ENCODE measurements at places on chromosomes 1 and 21.

GRCh38 chr1:58816072-58816746 is 32.4 kb upstream of the JUN start:
- peak; percentile 93 for DNase-seq

GRCh38 chr1:109620841-109621286 is 1.2 kb downstream of the AMPD2 start:
- peak; percentile 97 for DNase-seq

DNA sequence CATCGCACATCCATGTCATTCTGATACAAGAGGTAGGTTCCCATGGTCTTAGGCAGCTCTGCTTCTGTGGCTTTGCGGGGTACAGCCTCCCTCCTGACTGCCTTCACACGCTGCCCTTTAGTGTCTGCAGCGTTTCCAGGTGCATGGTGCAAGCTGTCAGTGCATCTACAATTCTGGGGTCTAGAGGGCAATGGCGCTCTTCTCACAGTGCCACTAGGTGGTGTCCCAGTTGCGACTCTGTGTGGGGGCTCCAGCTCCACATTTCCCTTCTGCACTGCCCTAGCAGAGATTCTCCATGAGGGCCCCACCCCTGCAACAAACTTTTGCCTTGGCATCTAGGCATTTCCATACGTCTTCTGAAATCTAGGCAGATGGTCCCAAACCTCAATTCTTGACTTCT is 138.2 kb upstream of the BRINP3 start:
- no peak for DNase-seq

- peak; percentile 54 for DNase-seq
These were observed 229.2 kb downstream of the RHOU start for GRCh38 chr1:228964178-228965089.

DNA sequence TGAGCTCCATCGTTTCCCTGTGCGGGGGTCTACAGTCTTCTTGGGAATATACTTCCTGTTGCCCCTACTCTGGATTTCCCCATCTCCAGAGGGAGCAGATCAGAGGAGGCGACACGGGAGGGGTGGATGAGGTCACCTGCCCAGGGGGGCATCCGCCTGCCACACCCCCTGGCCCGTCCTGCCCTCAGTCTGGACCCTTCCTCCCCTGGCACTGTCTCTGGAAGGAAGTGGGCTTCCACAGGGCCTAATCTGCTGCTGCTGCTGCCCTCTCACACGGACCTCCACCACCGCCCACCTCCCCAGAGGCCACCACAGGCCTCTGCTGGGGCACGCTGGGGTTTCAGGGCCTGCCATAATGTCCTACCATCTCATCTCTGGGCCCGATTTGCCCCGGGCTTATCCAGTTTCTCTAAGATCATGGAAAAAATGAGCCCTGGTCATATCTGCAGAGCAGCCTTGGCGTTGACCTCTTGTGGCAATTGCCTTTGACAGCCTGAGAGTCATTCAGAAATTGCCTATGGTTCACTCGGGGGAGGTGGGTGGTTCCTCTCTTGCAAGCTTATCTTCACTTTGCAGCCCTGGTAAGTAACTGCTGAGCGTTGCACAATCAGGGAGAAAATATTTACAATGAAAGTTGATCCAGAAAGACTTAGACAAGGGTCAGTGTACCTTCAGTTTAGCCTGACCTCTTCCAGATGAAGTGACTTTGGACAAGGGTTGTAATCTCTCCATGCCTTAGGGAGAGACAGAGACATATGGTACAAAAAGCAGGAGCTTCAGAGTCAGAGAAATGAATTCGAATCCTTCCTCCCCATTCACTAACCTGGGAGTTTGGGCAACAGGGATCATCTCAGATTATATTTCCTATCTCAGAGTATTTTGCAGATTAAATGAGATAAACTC is 252.4 kb downstream of the TOMM20 start:
- DNase-seq: no peak

DNA sequence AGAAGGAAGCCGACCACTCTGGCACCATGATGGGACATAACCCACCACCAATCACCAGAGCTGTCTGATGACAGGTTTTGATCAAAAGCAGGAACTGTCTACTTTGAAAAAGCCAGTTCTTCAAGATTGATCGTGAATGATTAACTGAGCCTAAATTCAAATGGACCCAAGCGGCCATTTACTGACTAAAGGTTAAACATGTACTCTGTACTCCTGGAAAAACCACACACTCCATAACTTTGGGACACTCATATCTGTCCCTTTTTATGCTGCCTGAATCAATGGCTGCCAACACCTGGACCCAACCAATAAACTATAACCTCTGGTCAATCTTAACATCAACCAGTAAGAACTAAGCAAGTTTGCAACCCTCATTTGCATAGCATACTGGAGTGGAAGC is 206.6 kb downstream of the URB2 start:
- DNase-seq: no peak

DNA sequence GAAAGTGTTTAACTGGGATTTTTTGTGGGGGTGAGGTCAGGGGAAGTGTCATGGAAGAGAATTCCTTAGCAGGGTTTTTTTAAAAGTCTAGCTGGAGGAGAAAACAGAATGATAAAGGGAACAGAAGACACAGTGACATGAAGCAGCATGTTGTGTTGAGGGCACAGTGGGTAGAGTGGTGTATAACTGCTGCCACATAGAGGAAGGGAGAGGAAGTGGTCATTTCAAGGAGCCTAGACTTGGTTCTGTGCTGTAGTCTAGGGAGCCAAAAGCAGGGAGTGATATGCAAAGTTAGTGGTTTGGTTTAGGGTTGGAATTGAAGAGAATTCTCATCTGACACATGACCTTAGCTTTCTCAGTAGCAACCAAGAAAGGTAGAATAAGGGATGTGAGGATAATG is 10.2 kb downstream of the EEIG2 start:
- DNase-seq: no peak

DNA sequence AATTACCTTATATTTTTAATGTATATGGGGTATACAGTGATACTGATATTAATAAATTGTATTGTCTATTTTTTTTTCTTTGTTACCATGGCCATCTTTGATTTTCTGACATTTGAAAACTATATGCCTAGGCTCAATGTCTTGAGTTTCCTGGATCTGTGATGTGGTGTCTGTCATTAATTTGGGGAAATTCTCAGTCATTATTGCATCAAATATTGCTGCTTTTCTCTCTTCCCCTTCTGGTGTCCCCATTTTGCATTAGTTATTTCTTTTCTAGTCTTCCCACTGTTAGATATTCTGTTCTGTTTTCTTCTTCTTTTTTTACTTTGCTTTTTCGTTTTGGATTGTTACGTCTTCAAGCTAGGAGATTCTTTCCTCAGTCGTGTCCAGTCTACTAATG is 33.8 kb downstream of the ZBTB40 start:
- no peak for DNase-seq

GRCh38 chr1:12480748-12481362 is 137.2 kb downstream of the DHRS3 start:
- no peak for DNase-seq

DNA sequence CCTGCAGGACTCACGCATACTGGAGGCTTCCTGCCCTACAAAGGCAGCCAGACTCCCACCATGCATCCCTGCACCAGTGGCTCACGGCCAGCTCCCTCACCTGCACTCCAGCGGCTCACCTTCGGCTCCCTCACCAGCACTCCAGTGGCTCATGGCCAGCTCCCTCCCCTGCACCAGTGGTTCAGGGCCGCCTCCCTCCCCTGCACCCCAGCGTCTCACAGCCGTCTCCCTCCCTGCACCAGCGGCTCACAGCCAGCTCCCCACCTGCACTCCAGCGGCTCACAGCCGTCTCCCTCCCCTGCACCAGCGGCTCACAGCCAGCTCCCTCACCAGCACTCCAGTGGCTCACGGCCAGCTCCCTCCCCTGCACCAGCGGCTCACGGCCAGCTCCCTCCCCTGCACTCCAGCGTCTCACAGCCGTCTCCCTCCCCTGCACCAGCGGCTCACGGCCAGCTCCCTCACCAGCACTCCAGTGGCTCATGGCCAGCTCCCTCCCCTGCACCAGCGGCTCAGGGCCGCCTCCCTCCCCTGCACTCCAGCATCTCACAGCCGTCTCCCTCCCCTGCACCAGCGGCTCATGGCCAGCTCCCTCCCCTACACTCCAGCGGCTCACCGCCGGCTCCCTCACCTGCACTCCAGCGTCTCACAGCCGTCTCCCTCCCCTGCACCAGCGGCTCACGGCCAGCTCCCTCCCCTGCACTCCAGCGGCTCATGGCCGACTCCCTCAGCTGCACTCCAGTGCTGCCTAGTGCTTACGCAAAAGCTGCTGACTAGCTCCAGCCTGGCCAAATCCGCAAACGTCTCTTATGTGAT is 324.5 kb downstream of the NPHP4 start:
- no peak for DNase-seq

DNA sequence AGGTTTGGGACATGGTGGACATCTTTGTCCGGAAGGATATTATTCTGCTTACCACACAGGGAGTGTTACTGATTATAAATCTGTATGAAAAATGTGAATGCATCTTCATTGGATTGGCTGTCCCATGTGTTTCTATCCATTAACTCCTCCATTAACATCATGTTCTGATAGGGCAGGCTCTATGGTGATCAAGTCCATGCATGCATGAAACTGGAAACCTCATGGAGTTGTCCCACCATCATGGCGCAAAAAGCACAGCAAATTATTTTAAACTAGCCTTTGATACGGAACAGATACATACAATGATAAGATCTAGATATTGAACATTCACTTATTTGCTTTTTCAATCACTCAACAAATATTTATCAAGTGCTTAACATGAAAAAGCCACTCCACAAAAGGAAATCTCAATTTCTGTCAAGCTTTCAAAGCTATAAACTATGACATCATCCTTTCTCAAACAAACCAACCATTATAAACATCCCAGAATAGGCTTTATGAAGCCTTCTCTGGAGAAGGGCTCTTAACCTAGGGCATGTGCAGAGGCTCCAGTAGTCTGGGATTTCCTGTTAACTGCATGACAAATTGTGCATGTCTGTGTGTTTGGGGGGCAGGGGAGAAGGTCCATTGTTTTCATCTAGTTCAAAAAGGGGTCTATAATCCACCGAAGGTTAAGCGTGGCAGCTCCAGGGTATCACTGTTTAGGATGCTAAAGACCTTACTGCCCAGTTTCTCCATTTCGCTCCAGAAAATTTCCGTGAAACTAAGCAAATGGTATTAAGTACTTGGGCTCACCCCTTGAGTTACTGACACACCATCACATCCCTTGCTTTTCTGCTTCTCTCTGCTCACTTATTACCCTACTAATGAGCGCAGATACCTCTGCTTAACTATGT is 46.1 kb downstream of the ADAMTS1 start:
- DNase-seq: no peak

- no peak for DNase-seq
These were observed 2.6 kb upstream of the FCRLB start for GRCh38 chr1:161718559-161719324.

GRCh38 chr1:152481869-152482664 is 28.5 kb upstream of the LCE5A start:
- no peak for DNase-seq

GRCh38 chr1:91412371-91412770 is 7.7 kb upstream of the HFM1 start:
- no peak for DNase-seq

DNA sequence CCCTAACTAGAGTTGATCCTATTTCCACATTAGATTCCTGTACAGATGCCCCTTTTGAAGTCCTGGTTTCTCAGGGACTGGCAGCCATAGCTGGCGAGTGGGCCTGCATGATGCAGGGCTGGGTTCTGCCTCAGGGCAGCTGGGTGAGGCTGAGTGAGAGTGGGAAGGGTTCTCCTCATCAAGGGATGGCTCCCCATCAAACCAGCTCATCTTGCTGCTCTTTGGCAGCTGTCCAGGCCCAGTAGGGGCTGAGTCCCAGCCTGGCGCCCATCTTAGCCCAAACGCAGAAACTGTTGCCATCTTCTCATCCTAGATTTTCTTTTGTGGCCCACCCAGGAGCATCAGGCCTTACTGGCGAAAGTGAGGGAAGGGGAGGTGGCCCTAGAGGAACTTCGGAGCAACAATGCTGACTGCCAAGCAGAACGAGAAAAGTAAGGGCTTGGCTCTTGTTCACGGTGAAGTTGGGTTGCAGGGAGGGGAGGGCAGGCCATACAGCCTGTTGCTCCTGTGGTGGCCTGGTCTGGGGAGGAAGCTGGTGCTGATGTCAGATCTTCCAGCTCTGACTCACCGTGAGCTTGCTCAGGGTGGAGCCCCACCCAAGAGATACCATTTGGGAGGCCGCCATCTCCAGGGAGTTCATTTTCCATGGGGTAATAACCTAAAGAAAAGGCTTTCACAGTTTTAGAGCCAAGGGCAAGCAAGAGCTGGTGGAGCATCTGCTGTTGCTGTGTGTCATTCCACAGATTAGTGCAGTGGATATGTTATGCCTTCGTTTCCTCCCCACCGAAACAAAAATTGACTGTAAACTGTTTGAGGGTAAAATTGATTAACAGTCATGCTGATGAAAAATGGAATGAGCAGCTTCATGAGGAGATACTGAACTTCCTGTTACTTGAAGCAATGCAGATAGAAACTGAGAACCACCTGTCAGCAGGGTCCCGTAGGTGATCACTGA is 34.7 kb downstream of the TUFT1 start:
- DNase-seq: no peak

DNA sequence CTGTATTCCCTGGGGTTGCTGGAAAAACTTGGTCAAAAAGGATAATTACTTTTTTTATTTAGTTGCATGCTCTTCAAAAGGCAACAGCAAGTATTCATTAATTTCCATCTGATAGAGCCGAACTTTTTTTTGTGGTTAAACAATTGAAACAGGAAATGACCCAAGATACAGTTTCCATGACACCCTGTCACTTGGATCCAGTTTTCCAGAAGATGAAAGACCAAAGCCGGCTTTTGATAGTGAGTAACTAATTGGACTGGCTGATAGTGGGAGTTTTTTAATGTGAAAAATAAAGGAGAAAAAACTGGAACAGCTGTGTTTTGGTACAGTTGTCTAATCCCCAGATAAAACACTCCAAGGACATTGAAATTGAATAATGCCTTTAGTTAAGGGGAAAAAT is 33.0 kb downstream of the CACHD1 start:
- DNase-seq: no peak

GRCh38 chr21:34299168-34299539 is 64.7 kb upstream of the KCNE2 start:
- no peak for DNase-seq

- no peak for DNase-seq
These were observed 6.3 kb downstream of the SLAMF1 start for GRCh38 chr1:160640359-160641123.

GRCh38 chr21:46666941-46667740 is 31.7 kb downstream of the PRMT2 start:
- no peak for DNase-seq

GRCh38 chr1:117205368-117205767 is 5.4 kb downstream of the VTCN1 start:
- no peak for DNase-seq

- no peak for DNase-seq
These were observed 40.5 kb downstream of the ATF3 start for GRCh38 chr1:212649020-212649419.

DNA sequence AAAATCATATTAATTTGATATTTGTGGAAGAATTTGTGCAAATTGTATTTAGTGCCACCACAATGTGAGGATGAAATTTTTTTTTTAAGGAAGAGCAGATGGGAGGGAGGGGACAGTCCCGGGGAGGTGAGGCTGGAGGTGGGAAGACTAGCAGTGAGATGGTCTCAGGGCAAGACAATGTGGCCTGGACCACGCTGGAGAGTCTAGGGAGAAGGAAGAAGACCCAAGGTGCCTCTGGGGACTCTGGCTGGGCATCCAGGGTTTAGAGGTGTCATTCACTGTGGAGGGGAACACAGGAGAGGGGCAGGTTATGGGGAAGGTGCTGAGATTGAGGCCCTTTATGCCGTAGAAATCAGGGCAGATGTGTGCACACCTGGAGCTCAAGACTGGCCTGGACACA is 10.3 kb upstream of the THEMIS2 start:
- DNase-seq: no peak

GRCh38 chr1:17922833-17923232 is 167.7 kb downstream of the ACTL8 start:
- DNase-seq: no peak

GRCh38 chr1:172585861-172586260 is 52.9 kb downstream of the SUCO start:
- DNase-seq: no peak

All from right hindlimb (tissue), 1 donor.